ENCODE measurements at places on chromosomes 4 and X.

DNA sequence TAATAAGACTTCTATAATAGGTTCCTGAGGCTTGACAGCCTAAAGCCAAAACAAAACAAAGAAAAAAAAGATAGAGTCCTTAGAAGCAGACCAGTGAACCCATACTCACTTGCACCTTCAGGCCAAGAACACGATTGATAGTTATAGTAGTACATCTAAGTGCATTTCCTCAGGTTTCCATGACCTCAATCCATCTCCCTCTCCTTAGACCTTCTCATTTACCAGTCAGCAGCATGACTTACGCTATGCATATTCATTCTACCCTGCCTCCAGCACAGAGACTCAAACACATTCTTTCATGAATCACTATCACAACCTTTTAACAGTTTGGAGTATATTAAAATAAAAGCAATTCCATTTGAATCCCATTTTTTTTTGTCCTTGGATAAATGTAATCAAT, 855.6 kb downstream of the CCSER1 start:
- no peak for DNase-seq

- DNase-seq, result no peak
Measured at GRCh38 chr4:185839194-185839712, 27.3 kb upstream of the SORBS2 start.

- no peak for DNase-seq
Measured at GRCh38 chr4:87053802-87054767, 119.3 kb downstream of the AFF1 start.

GRCh38 chrX:57453901-57454300, 137.9 kb upstream of the ZXDB start:
- no peak for DNase-seq

GRCh38 chrX:148574237-148574973, 74.0 kb downstream of the AFF2 start:
- DNase-seq, result no peak

DNA sequence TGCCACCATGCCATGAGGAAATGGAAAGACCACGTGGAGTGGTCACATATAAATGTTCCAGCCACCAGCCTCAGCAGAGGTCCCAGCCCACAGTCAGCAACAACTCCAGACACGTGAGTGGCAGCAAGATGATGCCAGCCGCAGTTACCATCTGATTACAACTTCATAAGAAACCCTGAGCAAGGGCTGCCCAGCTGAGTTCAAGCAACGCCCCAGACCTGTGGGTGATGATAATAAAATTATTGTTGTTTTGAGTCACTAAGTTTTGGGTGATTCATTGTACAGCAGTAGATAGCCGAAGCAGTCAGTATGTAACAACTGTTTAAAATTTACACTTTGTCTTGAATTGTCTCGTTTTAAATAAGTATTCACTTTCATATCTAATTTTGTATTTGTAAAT, 5.8 kb upstream of the CCNG2 start:
- no peak for DNase-seq

DNA sequence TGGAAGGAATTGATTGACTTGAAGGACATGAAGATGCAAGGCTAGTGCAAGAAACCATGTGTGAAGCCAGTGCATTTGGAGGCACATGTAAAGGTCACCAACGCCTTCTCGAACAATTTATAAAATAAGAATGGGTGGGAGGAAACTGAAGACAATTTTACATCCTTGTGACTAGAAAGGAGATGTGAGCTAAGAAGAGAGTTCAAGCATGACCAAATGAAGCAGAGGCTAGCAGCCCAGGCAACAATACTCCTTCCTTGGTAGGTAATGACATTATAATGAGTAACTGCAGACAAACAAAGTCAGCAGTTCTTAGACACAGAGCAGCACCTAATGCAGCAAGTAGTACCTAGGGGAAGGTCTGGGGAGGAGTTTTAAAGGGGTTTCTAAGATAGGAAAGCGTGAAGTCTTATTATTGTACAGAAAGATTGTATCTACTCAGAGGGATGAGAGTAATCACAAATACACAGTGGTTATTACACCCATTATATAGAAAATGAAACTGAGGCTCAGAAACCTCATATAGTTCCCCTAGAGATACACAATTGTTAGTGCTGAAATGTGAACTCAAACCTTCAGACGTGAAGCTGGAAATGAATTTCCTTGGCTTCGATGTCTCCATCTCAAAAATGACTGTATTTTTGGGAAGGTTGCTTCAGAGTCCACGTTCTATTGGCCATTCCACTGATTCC, 56.1 kb downstream of the ATXN3L start:
- DNase-seq, result no peak

DNA sequence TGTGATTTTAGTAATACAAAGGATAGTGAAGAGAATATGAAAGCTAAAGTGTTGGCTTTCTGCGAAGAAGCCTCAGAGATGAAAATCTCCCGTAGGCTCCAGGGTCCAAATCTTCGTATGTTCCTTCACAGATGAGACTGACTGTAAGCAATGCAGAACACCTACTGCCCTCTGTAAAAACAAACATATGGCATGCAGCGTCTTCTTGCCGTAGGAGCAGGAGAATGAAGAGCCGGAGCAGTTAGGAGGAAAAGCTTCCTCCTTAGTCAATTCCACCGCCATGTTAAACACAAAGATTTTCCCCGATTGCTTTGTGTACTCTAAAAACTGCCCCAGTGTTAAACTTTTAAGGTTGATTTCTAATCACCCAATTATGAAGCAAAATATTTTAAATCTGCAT, 22.5 kb downstream of the RWDD4 start:
- DNase-seq, result no peak

DNA sequence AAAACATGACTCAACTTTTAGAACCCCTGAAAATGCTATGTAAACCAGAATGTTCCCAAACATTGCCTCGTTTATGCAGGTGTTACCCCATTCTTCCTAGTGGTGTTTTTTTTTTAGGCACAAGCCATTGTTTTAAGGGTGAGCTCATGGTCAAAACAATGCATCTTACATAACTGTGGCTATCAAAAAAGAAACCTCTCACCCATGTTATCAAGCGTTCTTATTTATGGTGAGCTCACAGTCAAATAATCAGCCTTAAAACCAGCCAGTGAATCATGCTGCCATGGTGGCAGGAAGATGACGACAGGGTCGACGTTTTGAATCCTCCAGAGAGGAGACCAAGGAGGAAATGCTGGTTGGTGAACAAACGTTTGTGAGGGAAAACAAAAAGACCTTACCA, 195.2 kb downstream of the KDR start:
- no peak for DNase-seq

DNA sequence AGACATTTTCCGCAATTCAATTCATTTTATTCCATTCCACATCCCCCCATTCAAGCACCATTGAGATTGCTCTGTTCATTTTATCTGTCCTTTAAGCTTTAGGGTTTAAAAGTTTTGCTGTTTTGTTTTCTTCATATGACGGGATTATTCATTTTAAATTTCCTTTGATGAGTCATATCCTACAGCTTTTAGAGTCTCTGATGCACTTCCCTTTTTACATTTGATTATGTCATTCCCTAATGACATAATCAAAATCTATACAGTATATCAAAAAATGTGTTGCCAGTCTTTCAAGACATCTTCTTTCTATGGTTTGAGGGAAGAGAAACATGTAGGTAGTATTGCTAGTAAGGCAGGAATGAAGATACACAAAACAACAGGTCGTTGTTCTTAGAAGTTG, 456.3 kb downstream of the PDGFC start:
- no peak for DNase-seq

GRCh38 chrX:23749576-23749975, 6.5 kb upstream of the ACOT9 start:
- no peak for DNase-seq

All from activated CD4-positive, alpha-beta T cell treated with anti-CD3 and anti-CD28 coated beads for 24 hours (primary cell).